ENCODE measurements at places on chromosomes 5 and 9.

- DNase-seq: no peak
Observed at GRCh38 chr5:180153099-180153498, 55.9 kb downstream of the RASGEF1C start.

- DNase-seq: no peak
Observed at GRCh38 chr5:173758676-173759075, 129.5 kb upstream of the CPEB4 start.

GRCh38 chr5:71891856-71892255, 172.8 kb downstream of the CARTPT start:
- DNase-seq: no peak

DNA sequence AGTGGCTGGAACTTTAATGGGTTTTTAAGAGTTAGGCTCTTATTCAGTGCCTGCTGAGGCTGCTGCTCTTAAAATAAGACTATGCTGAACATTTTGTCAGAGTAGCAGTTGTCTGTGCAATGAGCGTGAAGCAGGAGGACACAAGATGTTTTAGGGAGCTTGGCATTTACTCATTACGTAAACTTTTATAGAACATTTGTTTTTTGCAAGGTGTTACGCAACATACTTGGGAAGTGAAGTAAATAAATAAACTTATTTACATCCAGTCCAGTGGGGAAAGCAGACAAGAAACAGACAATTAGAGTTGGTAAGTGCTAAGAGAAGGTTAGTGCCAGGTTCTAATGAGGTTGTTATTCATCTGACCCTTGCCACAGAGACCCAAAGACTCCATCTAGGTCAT, 226.0 kb downstream of the HINT1 start:
- no peak for DNase-seq

GRCh38 chr5:141875022-141875740, 3.0 kb downstream of the PCDH1 start:
- no peak for DNase-seq

DNA sequence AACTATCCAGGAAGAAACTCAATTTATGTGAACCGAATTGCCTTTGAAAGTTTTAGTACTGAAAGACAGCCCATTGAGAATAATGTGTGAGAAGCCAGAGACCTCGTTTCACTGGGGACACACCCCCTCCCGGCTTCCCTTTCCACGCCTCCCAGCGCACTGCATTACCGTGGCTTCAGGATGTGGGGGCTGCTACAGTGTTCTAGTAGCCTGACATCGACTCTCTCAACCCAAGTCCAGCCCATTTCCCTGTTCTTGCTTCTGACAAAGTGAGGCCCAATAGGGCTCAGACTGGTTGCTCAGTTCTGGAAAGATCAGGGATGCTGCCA, 3.5 kb downstream of the PAX5 start:
- no peak for DNase-seq
